ENCODE measurements at places on chromosomes 3 and 15.
A peak's percentile ranks its signal among the peaks of the same experiment; 100 is the strongest.

- no peak for DNase-seq
Measured at GRCh38 chr3:67349551-67350174, 304.7 kb downstream of the SUCLG2 start.

DNA sequence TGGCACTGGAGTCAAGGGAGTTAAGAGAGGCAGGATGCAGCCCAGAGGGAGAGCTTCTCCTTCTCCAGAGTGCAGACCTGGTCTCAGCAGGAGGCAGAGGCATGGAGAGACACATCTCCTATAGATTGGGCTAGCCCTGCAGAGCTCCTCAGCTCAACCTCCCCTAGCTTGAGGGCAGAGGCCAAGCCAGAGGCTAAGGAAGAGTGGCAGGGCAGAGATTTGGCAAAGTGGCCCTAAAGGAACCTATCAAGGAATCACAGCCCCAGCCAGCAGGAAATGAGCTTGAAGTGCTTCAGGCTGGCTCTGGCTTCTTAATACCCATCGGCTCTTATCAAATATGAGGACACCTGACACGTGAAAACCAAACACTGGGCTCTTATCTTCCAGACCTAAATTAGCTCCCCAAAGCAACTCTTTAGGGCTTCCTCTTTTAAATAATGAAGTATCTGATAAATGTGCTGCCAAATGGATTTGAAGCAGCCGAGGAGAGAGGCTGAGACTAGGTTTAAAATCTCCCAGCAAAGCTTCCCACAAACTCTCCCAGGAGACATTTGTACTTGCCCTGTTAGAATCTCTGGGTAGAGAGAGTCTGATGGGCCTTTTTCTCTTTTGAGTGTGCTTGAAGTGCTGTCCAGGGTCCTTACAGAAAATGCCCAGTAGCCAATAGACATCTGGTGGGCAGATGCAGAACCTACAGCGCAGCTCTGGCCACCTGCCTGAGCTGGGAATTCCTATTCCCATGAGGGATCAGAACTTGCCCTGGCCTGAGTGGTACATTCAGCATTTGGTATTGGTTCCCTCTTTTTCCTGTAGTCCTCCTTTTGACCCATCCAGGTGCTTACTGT, 271.4 kb downstream of the CLSTN2 start:
- peak; percentile 28 for DNase-seq

DNA sequence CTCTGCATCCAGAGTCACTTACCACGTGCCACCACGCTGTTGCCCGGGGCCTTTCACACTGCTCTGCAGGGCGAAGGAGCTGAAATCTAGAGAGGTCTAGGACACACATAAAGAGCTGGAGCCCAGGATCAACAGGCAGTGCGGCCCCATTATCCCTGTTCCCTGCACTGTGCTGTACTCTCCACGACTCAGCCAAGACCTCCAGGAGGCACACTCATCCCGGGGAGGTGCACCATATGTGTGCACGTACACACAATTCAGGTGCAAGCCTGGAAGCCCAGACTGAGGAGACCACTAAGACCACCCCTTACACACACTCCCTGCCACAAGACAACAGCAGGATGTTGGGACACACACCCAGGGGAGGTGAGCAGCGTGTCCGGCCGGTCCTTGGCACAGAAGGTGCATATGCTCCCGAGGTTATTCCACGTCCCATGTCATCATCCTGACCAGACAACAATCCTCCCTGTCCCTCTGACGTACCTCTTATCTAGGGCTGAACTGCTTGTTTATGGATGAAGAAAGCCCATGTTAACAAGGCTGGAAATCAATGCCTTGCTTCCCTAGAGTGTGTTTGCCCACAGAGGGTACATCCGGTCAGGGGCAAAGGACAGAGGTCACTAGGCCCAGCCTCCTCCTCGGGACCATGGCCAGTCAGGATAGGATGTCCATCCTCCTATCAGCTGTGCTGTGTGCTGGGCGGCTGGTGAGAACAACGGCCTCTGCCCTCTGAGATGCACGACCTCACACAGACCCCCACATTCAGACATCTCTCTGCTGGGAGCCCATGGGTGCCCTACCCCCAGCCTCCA, 16.1 kb downstream of the KLF15 start:
- no peak for DNase-seq

GRCh38 chr15:65318870-65319356, 14.4 kb downstream of the RNU5B-1 start:
- DNase-seq, result peak; percentile 54

GRCh38 chr15:39530480-39531342, 50.2 kb upstream of the THBS1 start:
- no peak for DNase-seq

GRCh38 chr15:68407141-68407885, 24.6 kb downstream of the ITGA11 start:
- DNase-seq, result peak; percentile 45

GRCh38 chr3:188797045-188797444, 374.7 kb upstream of the TPRG1 start:
- no peak for DNase-seq

- no peak for DNase-seq
Measured at GRCh38 chr3:97950360-97950759, 21.9 kb downstream of the RIOX2 start.

- no peak for DNase-seq
Measured at GRCh38 chr3:161585922-161586321, 89.3 kb downstream of the OTOL1 start.

GRCh38 chr15:78010067-78010466, 67.4 kb downstream of the TBC1D2B start:
- no peak for DNase-seq

- DNase-seq, result no peak
Measured at GRCh38 chr3:14823910-14824629, 5.3 kb downstream of the FGD5 start.

- no peak for DNase-seq
Measured at GRCh38 chr3:146967783-146968182, 362.6 kb upstream of the PLSCR5 start.

GRCh38 chr15:63668601-63669000, 71.4 kb downstream of the FBXL22 start:
- no peak for DNase-seq

DNA sequence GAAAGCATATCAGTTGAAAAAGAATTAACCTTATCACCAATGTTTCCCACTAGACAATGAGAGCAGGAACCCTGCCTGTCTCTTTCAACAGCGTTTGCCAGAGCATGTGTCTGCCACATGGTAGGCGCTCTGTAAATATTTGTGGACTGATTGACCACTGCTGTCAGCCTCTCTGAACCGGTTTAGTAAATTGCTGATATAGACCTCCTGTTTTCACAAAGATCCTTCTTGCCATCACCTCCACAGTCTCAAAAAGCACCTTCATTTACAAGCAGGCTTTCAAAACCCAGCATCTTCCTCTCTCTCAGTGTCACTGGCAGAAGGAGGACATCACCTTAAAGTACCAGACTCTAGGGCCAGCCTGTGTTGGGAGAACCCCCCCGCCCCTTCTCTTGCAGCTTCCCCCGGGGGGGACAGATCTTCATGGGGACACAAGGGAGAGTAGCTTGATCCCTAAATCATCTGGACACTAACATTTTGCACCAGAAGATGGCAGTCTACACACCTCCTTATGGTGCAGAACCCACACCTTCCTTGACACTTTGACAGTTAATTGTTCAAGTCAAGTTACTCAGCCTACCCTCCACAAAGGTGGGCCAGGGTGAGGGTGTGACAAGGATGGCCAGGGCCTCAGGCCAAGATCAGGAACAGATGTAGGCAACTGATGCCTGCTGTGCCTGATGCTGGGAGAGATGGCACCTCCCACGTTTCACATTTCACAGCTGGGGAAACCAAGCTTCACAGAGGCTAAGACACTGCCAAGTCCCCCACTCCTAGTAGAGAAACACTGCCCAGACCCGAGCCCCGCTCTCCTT, 37.8 kb upstream of the USP3 start:
- DNase-seq, result no peak

DNA sequence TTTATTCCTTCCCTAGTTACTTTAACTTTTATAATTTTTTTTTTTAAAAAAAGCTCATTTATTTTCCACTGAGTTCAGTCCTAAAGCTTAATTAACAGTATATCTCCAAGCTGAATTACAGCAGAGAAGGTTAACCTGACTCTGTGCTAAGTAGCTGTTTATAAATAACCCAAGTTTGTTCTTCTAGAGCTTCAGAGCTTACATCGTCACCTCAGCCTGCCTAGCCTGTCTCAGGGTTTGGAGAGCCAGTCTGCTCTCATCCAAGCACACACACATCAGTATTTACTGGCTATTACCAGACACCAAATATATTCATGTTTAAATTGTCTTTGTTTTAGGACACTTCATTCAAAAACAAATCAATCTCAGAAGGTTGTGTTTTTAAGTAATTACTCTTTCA, 154.9 kb downstream of the CDIN1 start:
- DNase-seq, result no peak

GRCh38 chr3:188339410-188340295, 185.7 kb downstream of the LPP start:
- no peak for DNase-seq

DNA sequence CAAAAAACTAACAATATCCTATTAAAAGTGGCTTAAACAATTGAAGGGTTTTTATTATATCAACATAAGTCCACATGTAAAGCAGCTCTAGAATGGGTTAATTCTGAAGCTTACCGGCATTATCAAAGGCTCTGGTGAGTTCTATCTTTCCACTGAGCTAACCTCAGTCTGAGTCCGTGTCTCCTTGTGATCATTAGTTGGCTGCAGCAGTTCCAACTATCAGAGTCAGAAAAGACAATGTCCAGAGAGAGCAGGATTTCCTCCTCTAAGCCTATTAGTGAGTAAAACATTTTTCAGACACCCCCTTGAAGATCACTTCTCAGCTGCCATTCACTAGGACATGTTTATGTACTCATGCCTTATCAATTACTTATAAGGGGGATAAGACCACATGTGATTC, 49.9 kb downstream of the DHX36 start:
- no peak for DNase-seq

GRCh38 chr15:36888011-36888992, 212.0 kb downstream of the MEIS2 start:
- no peak for DNase-seq

- no peak for DNase-seq
Measured at GRCh38 chr15:24269166-24269571, 406.4 kb upstream of the NPAP1 start.

GRCh38 chr3:115790759-115791158, 167.4 kb downstream of the GAP43 start:
- peak; percentile 83 for DNase-seq

DNA sequence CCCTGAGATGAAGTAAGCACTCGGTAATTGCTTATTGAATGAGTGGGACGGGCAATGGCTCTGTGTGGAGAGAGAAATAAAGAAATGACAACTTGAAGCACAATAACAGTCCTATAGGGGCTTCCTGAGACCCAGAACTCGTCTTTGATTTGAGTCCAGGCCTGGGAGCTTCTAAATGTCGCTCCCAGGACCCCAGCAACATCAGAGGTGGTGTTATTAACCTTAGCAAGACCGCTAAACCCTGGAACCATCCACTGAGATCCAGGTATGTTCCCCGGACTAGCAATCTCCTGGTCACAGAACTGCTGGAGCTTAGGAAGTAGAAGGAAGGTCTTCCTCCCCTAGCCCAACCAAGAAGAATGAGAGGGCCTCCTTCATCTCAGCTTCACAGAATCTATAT, 160.0 kb downstream of the MINAR1 start:
- DNase-seq, result no peak

DNA sequence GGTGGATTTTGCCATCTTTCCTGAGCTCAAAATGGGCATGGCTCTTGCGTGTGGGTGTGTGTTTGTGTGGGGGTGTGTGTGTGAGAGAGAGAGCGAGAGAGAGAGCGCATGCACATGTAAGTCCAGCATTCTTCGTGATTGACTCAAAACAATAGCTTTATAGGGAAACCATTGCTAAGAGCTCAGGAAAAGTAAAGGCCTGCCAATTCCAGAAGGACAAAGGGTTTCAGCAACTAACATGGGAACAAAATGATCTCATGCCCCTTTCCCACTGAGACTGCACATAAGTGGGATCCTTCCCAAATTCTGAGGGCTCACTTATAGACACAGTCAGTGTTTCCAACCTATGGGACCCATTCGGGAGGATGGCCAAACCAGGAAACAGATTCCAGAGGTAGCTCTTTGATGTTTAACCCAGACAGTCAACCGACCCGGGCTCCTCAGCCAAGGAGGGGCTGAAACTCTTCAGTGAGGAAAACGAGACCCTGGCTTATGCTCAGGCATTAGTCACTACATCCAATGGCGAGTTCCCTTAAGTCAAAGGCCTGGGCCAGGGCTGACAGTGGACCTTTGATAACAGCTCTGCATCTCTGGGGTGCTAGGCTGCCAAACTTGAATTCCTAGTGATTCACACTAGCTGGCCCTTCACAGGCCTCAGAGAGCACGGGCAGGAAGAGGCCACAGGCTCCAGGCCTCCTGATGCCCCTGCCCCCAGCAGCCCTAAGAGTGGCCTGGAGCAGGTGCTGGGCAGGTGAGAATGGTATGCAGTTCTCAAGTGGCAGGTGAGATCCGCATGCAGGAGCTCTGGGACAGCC, 305.0 kb upstream of the C2CD4B start:
- peak; percentile 69 for DNase-seq

DNA sequence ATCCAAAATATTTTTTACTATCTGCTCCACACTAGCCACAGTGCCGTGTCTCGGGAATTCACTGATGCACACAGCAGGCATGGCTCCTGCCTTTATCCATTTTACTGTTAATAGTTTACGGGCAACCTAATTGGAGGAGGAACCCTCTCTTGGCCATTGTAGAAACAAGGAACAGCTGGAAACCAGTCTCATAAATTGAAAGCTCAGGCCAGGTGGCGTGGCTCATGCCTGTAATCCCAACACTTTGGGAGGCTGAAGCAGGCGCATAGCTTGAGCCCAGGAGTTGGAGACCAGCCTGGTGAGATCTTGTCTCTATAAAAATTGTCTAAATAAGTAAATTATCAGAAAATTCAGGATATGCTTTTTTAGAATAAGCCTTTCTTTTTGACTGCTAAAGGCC, 39.0 kb downstream of the IL5RA start:
- DNase-seq, result no peak

DNA sequence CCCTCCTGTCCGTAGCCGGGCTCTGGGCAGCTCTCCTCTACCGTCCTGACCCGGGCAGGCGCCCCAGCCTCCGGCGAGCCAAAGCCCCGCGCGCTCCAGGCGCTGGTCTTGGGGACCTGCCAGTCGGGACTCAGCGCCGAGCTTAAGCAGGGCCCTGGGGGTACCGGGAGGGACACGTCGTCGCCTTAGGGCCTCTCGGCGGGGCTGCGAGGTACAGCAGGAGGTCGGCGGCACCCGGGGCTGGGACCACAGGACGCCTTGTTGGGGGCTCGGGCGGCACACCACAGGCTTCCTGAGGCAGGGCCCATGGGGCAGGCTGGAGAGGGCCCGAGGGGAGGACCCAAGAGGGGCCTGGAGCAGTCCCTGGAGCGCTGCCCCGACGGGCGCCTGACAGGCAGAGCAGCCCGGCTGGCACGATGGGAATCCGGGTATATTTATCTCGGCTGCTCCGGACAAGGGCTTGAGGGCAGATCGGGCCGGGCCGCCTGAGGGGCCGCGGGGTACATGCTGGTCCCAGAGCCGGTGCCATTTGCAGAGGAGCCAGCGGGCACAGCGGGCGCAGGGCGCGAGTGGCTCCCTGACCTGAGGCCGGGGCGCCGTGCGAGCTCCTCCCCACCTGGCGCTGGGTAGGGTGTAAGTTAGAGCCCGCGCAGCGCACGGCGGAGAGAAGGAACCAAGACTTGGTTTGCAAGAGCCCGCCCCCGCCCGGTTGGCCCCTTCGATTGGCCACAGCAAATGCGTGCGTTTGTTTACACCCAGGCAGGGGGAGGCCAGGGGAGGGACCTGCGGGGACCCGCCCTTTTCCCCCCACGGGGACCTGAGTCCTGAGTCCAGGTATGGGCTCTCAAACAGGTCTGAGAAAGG, 574 bp downstream of the SLC38A3 start:
- no peak for DNase-seq

All from fibroblast of skin of left quadriceps (primary cell).